ENCODE measurements at places on chromosomes 2 and 18.
A peak's percentile ranks its signal among the peaks of the same experiment; 100 is the strongest.

DNA sequence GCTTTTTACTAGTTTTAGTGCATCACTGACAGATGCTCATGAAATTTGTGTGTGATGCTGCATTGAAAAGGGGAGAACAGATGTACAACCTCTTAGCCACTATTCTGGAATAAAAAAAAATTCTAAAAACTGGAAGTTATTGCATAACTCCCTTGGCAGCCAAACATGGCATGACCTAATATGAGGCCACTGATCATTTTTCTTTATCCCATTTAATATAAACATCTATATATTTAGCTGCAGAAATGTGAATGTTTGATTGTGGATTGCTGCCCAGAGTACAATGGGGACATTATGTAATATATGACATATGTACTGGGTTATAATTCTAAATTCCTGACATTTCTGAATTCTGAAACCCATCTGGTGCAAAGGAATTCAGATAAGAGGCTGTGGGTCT lies 86.5 kb downstream of the CDCA7 start:
- no peak for DNase-seq

GRCh38 chr2:52861596-52861995 lies 906.0 kb upstream of the CHAC2 start:
- no peak for DNase-seq

DNA sequence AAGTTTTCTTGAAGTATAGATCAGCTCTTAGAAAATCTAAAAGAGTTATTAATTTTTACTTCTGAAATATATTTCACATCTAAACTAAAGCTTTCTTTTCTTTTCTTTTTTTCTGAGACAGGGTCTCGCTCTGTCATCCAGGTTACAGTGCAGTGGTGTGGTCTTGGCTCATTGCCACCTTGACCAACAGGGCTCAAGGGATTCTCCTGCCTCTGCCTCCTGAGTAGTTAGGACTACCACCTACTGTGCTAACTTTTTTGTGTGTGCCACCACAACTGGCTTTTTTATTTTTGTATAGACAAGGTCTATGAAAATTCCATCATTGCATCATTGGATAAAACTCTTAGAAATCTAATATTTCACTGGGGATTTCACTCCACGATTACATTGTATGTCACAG lies 10.0 kb upstream of the ALPG start:
- DNase-seq = no peak

DNA sequence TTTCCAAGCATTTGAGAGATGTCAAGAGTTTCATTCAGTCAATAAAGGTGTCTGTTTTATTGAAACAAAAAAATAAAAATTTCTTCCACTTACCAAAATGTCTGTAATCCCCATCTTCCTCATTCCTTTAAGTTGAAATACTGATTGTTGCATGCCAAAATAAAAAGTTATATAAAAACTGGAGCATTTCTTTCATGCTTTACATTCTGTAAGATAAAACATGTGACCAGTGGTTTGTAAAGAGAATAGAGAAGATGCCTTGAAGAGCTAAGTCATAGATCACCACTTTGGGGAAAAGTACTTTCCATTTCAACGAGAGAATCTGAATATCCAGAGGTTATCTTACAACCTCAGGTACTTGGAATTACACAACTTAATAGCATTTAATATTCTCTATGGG lies 35.9 kb upstream of the MYO1B start:
- DNase-seq = no peak

DNA sequence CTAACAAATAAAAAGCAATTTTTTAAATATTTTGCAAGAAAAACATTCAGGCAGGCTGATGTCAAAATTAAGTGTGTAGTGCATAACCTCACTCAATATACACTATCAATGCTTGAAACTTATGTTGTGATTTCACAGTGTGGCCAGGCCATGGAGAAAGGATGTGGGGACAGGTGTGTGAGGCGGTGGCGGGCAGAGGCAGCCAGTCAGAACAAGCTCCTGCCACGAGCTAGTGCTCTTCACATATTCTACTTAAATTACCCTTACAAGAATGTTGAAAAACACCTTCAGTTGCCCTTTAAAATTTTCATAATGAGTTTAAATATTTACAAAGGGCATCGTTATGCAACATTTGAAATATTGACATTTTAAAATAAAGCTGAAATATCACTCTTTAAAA lies 43.2 kb downstream of the CYB5A start:
- DNase-seq = no peak

DNA sequence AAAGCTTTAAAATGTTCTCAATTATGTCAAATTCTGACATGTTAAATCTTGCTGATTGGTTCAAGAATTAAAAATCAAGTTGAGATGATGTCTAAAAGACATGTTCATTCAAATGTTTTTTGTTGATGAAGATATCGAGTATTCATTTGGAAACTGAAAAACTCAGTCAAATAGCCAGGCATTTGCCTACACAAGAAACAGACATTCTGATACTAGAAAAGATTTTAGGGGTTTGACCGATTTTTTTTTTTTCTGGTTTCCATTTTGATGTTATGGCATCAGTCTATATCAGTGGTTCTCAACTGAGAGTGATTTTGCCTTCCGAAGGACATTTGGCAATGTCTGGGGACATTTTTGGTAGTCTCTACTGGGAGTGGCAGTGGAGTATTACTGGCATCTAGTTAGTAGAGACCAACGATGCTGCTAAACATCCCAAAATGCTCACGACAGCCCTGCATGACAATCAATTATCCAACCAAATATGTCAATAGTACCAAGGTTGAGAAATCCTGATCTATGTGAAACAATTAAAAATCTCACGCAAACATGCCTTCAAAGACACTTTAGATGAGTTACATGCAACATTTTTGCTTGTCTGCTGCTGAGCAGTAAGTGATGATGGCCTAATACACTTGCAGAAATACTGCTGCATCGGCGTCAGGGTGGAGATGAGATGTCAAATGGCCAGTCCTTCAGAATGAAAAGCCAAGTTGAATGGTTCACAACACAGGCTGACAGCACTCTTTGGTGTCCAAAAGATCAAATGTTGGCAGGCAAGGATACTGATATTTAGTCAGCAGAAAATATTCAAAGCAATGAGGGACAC lies 12.5 kb downstream of the RASGRP3 start:
- no peak for DNase-seq

GRCh38 chr2:200405599-200406298 lies 99.3 kb downstream of the SPATS2L start:
- peak; percentile 93 for DNase-seq

GRCh38 chr18:48216639-48217257 lies 192.4 kb downstream of the ZBTB7C start:
- no peak for DNase-seq

GRCh38 chr2:240869956-240870875 lies 1.6 kb downstream of the AGXT start:
- DNase-seq = no peak

DNA sequence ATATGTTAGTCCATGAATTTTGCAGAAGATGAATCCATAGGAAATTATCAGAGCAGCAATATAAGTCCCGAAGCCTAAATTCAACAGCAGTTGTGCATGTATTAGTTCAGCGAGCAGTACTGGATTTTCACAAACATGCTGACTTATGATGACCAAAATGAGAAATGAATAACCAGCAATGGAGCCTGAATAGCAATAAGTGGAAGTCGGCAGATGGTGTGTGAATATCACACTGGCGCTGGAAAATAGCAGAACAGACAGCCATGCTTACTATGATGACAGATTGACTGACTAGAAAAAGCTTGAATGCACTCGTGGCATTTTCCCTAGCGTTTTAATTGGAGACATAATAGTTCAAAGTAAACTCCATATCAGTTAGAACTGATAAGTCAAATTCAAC lies 1114.5 kb downstream of the DSC3 start:
- no peak for DNase-seq

DNA sequence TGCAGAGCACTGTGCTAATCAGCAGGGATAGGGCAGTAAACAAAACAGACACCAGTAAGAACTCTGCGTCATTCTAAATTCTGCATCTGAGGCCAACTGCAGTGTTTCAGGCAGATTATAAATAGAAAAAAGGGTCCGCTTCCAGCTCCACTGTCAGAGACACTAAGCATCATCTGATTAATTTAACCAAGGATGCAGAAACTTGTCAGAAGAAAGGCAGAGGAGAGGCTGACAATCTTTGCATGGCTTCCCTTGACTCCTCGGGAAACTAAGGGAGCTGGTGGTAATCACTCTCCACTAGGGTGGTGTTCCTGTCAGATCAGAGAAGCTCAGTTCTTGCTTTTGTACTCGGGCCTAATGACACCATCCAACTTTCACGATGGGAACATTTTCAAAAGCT lies 123.5 kb downstream of the DNAH6 start:
- DNase-seq = peak; percentile 7

GRCh38 chr2:64203131-64203857 lies 59.1 kb upstream of the PELI1 start:
- DNase-seq = no peak

DNA sequence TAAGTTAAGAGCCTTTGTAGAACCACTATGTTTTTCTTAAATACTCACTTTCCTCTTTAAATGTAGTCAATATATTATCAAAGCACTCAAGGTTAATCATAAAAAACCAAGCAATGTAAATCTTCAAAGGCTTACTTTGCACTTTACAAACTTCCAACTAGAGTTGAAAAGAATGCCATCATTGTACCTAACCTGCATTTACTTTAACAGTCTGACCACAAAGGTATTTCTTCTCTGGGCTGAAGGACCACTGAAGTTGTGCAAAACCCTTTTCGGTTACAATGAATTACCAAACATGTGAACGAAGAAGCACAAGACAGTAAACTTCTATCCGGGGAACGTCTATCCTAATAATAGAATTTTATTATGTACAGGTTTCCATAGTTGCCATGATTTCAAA lies 3.0 kb downstream of the HNRNPLL start:
- no peak for DNase-seq

GRCh38 chr2:202373490-202373889 lies 2.6 kb upstream of the BMPR2 start:
- DNase-seq = no peak

DNA sequence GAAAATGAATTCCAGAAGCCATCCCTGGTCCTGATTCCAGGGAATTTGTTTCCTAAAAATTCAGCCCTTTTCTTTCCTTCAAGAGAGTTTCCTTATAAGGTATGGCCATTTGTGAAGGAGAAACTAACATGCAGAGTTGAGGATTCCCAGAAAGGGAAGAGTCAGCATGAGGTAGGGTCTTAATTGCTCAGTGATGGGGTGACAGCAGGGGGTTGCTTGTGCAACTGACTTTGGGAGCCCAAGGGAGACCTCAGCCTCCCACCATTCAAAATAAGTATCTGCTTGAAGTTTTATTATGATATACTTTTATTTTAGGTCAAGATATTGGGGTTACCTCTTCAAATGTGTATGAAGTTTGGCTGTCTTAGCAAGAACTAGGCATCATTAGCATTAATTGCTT lies 74.9 kb upstream of the CELF4 start:
- DNase-seq = no peak

- DNase-seq = no peak
Observed at GRCh38 chr18:28582724-28583123, 405.8 kb upstream of the CDH2 start.

GRCh38 chr18:50662177-50662576 lies 102.3 kb downstream of the MAPK4 start:
- peak; percentile 12 for DNase-seq

DNA sequence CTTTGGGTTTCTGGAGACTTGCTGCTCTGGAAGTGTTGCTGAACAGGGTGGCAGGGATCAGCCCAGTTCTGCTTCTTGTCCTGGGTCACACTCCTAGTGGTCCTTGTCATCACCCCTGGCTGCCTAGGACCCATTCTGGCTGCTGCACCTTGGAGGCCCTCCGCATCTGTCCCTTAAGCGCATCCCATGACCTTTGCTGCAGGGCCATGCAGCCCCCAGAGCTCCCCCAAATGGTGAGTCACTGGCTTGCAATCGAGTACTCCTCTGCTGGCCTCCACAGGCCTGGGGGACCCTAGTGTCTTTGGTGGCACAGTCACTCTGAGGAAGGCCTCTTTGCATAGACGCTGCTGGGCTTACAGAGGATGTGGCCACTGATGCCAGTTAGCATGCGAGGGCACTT lies 188.5 kb downstream of the ASB1 start:
- DNase-seq = no peak

DNA sequence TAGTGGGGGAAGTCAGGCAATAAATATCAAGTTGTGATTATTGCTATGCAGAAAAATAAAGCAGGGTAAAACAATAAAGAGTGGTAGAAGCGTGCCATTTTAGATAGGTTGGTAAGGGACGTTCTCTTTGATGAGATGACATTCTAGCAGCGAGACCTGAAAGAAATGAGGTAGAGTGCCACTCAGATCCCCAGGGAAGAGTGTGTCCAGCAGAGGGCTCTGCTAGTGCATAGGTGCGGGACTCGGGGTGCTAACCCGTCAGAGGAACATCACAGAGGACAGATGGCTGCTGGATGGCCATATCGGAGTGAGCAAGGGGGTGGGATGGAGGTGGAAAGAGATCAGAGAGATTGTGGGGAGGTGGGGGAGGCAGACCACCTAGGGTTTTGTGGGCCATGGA lies 16.3 kb upstream of the GTF2A1L start:
- DNase-seq = peak; percentile 20

- DNase-seq = no peak
Observed at GRCh38 chr2:172993139-172993538, 82.5 kb upstream of the MAP3K20 start.

DNA sequence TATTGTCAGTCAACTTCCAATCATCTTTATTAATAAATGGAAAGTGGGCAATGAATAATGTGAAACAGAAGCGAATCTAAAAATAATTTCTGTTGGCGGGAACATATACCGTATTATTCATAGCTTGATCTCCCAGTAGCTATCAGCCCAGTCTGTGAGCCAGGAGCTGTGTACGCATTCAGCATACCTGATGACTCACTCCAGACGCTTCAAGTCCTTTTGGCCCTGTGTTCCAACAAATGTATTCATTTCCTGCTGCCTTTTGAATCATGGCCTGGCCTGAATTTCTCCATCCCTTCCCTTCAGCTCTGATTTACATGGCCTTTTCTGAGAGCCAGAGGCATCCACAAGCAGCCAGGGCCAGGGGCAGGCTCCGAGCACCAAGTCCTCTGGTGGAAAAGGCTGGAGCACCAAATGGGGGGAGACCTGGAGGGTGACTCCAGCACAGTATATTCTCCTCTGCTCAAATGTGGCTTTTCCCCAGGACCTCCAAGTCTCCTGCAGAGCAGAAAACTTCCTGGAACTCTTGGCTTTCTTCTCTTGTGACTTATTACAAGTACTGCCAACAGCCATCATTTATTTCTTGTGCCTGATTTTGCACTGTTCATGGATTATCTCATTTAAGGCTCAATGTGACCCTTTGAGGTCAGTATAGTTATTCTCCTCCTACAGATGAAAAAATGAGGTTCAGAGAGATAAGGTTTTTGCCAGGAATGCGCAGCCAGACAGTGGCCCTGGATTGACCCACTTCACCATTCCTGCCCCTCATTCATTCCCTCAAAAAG lies 108.7 kb downstream of the EN1 start:
- peak; percentile 88 for DNase-seq

DNA sequence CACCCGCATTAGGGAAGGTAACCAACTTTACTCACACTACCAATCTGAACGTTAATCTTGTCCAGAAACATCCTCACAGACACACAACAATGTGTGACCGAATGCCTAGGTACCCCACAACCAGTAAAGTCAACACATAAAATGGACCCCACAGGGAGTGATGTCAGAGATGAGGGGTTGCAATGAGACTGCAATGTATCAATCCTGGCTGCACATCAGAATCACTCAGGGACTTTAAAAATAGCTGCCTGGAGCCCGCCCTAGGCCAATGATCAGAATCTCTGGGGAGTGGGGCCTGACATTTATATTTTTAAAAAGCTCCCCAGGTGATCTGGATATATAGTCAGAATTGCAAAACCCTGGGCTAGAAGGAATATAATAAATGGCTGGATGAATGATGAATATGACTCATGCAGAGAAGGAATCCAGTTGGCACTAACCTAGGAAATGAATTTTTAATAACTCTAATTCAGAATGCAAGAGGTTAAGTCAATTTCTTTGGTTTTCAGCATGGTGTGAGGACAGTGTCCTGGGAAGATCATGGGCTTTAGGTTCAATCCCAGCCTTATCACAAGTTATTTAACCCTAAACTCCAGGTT lies 92.8 kb downstream of the COLEC12 start:
- no peak for DNase-seq

Data from ACHN (cell line).